Left kidney (tissue), 8 donors: ENCODE measurements at places on chromosomes 1 and 21.

DNA sequence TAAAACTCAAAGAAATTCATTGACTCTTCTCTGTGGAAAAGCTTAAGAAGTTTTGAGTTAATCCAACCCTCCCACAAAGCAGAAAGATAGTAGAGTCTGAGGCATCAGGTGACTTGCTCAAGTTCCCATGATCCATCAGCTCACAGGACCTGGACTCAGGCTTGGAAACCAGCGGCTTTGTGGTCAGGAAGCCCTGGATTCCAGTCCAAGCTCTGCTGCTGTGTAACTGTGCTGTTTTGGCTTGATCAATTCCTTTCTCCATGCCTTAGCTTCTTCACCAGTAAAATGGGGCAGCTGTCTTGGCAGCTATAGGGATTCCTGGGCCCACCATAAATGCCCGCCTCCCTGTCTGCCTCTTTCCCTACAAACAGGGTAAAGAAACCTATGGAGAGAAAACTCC is 180.2 kb downstream of the HIVEP3 start:
- no peak for DNase-seq

DNA sequence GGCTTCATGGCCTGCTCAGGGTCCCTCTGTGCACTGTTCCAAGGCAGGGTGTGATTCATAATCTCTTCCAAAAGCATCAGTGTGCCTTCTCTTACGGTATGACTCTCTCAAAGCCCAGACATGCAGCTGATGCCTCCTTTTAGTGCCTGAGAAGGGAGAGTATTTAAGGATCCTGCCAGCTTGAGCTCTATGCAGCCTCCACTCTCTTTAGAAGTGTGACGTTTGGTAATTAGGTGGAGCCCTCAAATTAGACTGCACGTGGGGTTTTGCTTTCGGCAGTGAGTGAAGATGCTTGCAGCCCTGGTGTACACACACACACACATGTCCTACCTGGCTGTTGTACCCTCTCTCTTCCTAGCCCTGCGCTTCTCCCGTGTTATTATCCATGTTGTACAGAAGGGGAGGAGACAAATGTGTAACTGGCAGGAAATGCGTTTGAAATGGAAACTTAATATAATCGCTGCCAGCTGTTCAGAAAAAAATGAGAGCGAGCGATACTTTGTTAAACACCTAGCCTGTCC is 2.6 kb upstream of the C1orf174 start:
- no peak for DNase-seq

GRCh38 chr1:53348486-53349368 is 20.9 kb upstream of the LRP8 start:
- no peak for DNase-seq

GRCh38 chr1:18573170-18573569 is 57.5 kb upstream of the PAX7 start:
- no peak for DNase-seq

DNA sequence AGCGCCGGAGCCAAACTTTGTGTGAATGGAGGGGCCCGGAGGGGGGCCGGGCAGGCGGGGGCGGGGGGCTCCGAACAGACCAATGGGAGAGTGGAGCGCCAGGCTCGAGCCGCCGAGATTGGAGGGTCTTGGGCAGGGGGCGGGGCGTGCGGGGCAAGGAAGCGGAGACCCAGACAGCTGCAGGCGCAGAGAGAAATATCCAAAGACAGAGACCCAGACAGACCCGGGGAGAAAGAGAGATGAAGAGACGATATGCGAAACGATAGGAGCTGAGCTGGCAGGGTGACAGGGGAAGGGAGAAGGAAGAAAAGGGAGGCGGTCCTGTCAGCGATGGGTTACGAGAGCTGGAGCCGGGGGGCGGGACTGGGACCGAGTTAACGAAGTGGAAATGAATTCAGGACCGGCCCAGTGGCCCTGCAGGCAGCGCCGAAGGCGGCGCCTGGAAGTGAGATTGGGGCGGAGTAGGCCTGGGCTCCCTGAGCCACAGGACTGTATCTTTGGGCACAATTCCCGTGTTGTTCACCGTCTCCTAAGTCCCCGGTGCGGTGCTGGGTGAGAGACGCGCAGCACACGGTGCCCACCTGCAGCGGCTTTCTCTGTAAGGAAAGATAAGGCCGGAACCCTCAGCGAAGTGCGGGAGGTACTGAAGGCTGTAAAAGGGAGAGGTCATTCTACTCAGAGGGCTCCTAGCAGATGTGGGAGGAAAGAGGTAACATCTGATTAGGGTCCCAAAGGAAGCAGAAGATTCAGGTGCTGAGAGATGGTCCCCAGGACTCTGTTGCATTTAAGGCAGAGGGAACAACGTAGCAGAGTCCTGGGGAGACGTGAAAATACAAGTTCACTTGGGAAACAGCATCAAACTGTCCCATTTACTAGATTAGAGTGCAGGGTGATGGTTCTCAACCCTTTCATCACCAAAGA is 543 bp upstream of the KCNJ10 start:
- peak; percentile 61 for DNase-seq

DNA sequence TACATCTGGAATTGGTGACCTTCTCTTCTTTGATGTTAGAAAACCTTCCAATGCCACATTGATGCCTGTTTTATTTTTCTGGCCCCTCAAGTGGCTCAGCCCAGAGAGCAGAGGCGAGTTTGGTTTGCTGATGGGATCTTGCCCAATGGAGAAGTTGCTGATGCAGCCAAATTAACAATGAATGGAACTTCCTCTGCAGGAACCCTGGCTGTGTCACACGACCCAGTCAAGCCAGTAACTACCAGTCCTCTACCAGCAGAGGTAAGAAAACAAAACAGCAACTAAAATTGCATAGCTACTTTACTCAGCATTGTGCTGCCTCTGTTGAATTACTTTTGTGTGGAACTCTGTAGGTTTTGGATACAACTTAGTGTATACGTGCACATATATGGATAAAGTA is 97.6 kb downstream of the CC2D1B start:
- DNase-seq, result no peak

GRCh38 chr1:42769811-42770210 is 2.8 kb downstream of the C1orf50 start:
- DNase-seq, result no peak

DNA sequence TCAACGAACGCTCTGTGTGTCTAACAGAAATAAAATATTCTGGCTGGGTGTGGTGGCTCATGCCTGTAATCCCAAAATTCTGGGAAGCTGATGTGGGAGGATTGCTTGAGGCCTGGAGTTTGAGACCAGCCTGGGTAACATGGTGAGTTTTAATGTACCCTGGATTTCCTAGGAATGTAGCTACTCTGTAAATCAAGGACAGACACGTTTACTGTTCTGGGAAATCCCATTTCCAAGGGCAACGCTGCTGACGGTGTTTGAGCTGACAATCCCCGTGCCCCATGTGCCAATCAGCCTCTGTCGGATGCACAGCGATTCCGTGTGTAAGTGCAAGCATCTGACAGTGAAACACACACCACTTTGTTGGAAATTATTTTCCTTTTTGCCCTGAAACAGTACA is 8.0 kb downstream of the CORT start:
- DNase-seq, result no peak

GRCh38 chr1:45356186-45356585 is 15.9 kb upstream of the MUTYH start:
- no peak for DNase-seq

DNA sequence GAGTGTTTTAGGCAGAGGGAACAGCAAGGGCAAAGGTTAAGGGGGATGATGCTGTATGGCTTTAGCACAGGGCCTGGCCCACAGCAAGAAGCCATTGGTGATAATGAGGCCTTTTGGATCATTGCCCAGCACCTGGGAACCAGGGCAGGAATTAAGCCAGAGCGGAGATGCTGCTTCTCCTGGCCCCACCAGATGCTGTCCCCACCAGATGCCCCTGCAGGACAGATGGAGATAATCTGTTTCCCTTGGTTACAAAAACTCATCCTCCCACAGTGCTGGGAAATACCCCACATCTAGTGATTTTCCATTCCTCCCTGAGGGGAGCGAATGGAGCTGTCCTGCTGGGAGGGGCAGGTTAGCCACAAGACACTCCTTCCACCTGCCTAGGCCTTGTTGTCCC is 18.8 kb downstream of the OPRD1 start:
- no peak for DNase-seq

GRCh38 chr1:7289694-7290093 is 481.4 kb upstream of the VAMP3 start:
- no peak for DNase-seq

- no peak for DNase-seq
Measured at GRCh38 chr21:45417951-45418300, 13.0 kb downstream of the COL18A1 start.

- no peak for DNase-seq
Measured at GRCh38 chr1:165861911-165862310, 34.5 kb downstream of the UCK2 start.

- DNase-seq, result no peak
Measured at GRCh38 chr1:207365063-207365462, 43.6 kb downstream of the CD55 start.

DNA sequence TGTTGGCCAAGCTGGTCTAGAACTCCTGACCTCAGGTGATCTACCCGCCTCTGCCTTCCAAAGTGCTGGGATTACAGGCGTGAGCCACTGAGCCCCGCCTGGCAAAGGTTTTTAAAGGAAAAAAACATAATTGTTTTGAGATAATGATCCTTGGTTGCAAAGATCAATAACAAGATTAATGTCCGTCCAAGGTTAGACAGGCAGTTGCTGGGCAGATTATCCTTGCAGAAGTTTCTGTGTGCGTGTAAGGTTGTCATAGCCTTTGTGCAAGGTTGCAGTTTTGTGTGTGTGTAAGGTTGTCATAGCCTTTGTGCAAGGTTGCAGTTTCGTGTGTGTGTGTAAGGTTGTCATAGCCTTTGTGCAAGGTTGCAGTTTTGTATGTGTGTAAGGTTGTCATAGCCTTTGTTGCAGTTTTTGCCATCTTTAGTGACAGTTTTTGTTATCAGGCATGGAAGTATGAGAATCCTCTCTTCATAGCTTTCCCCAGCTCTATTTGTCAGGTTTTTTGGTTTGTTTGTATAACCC is 3.6 kb downstream of the YBEY start:
- no peak for DNase-seq

- no peak for DNase-seq
Measured at GRCh38 chr1:18182398-18183160, 75.0 kb downstream of the IGSF21 start.

DNA sequence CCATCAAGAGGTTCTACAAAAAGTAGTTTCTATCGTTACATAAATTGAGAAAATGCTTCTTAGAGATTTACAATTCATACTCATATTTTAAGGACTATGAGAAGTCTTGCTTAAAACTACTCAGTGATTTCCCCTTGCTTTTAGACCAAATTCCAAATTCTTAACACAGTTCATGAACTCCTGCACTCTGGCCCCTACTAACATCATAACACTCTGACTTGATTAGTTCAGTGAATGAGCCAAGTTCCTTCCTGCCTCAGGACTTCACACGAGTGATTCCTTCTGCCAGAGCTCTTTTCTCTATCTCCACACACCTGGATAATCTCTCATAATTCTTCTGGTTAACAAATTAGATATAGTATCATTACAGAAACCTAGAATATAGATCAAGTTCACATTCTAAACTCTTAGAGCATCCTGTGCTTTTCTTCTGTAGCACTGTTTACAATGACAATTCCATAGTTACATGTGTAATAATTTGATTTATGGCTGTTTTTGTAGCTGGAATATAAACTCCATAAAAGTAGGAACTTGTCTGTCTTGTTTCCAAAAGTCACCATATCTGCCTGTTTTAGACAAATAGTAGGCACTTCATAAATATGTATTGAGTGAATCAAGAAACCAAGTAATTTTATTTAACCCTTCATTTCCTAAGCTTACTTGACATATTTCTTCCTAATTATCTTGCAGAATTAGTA is 59.9 kb downstream of the NUF2 start:
- no peak for DNase-seq

GRCh38 chr1:92441697-92442342 is 44.9 kb downstream of the GFI1 start:
- no peak for DNase-seq

GRCh38 chr1:186286615-186287315 is 88.3 kb downstream of the TPR start:
- DNase-seq, result no peak

DNA sequence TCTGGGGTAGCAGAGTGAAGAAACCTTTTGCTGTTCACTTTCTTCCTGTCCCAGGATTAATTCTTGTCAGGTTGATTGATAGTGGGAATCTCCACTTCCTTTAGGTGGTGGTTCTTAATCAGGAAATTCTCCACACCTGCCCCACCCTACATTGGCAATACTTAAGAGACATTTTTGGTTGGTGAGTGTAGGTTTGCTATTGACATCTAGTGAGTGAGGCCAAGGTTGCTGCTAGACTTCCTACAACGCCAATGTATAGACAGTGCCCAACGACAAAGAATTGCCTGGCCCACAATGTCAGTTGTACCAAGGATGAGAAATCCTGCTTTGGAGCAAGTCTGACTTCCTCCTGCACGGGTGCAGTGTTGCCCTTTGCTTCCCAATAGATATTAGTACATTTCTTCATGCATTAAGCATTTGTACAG is 38.5 kb downstream of the MAP3K7CL start:
- no peak for DNase-seq

DNA sequence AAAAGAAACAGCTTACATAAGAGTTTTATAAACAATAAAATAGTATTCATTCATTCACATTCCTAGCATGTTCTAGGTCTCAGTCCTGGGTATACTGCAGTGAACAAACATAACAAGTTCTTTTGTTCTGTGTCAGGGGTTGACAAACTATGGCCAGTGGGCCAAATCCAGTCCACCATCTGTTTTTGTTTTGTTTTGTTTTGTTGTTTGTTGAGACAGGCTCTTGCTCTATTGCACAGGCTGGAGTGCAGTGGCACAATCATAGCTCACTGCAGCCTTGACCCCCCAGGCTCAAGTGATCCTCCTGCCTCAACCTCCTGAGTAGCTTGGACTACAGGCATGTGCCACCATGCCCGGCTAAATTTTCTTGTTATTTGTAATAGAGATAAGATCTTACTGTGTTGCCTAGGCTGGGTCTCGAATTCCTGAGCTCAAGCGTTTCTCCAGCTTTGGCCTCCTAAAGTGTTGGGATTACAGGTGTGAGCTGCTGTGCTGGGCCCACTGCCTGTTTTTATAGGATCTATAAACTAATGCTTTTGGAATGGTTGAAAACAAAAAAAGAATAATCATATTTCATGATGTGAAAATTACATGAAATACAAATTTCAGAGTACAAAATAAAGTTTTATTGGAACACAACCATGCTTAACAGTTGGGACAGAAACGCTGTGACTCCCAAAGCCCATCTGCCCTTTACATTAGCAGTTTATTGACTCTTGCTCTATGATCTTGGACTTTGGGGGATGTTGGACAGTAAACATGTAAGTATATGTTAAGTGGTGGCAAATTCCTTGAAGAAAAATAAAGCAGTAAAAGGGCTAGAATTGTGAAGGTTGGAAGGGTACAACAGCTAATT is 17.9 kb downstream of the CAPZA1 start:
- DNase-seq, result no peak

DNA sequence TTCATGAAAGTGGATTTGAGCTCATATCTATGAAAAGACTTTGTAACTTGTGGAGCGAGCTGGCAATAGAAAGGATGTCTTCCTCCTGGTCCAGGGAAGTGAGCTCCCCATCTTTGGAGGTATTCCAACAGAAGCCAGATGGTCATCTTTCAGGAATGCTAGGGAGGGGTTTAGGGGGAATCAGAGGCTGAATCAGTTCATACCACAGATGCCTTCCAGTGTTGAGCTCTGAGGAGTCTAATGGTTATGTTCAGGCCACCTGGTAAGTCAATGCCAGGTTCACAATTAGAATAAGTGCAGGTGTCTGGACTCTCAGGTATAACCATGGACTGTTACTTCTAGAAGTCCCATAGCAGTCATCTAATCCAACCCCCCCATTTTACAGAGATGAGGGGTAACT is 119.1 kb downstream of the ACTL8 start:
- DNase-seq, result no peak
